ENCODE measurements at places on chromosomes 13 and 19.

- DNase-seq = peak; percentile 68
Observed at GRCh38 chr13:108155185-108156106, 59.9 kb downstream of the LIG4 start.

DNA sequence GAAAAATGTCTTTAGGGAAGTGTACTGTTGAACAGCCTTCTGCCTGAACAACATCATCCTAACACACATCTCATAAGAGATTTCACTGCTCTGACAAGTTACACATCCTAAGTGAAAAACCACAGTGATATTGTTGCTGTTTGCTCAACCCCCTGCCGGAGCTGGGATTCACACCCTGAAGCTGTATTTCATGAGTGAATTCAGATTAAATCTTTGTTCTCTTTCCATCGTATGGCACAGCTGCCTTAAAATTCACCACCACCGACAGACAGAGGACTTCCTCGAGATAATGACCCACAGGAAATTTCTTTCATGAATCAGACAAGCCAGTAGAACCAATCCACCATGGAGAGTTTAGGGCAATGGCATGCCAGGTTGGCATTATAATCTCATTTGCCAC lies 280.8 kb downstream of the DCT start:
- DNase-seq = no peak

DNA sequence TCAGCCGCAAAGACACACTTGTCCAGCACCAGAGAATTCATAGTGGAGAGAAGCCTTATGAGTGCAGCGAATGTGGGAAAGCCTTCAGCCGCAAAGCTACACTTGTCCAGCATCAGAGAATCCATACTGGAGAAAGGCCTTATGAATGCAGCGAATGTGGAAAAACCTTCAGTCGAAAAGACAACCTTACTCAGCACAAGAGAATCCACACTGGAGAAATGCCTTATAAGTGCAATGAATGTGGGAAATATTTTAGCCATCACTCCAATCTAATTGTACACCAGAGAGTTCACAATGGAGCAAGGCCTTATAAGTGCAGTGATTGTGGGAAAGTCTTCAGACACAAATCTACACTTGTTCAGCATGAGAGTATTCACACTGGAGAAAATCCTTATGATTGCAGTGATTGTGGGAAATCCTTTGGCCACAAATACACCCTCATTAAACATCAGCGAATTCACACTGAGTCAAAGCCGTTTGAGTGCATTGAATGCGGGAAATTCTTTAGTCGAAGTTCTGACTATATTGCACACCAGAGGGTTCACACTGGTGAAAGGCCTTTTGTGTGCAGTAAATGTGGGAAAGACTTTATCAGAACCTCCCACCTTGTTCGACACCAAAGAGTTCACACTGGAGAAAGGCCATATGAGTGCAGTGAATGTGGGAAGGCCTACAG lies 6.8 kb downstream of the ZNF134 start:
- DNase-seq = no peak

- no peak for DNase-seq
Observed at GRCh38 chr19:46761418-46761831, 15.2 kb upstream of the STRN4 start.

DNA sequence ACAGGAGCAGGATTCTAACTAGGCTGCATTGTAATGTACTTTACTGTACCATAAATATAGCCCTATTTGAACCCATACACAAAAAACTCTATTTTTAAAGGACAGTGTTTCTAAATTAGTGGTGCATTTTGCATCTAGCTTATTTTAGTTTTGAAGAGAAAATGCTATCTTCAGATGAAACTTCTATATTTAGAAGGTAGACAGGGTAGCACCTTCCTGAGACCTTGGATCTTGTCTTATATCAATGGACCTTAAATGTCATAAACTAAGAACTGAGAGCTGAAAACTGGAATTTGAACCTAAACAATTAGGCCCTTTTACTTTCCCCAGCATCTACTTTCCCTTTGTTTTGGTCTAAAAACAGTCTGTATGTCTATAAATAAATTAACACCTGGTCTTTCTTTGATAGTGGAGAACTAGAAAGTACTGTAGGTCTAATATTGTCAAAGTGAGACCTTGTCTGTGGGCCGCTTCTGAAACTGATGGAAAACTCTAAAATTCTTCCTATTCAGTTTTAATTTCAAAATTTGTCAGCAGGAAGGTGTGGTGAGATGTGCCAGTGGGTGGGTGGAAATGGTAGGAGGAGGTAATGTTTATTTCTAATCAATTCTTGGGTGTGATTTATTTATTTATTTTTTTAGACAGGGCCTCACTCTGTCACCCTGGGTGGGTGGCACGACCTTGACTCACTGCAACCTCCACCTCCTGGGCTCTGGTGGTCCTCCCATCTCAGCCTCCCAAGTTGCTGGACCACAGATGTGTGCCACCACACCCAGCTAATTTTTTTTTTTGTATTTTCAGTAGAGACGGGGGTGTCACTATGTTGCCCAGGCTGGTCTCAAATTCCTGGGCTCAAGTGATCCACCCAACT lies 10.1 kb downstream of the COG3 start:
- no peak for DNase-seq

GRCh38 chr19:40872209-40872608 lies 9.8 kb downstream of the CYP2A7 start:
- DNase-seq = no peak

DNA sequence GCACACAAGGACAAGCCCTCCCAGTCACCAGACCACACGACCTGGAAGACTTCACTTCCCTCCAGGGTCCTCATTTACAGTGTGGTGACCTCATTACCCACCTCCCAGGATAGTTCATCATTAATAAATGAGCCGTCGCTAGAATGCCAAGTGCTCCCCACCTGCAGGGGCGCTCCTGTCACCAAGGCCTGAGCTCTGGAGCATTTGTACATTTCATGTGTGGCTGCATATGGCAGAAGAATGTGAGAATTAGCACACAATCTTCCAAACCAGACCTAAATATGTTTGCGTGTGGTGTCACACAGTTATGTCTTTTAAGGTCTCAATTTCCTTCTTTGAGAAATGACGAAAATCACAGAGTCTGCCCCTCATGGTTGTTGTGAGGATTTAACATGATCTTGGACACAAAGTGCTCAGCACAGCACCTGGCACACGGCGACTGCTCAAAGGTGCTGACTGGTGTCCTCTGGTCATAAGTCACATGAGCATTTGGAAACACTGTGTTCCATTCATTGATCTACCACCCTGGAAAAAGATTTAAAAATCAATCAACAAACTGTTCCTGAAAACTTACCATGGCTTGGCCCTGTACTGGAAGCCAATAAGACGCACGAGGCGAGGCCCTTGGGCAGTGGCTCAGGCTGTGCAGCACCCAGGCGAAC lies 150.6 kb upstream of the SPACA7 start:
- DNase-seq = no peak

GRCh38 chr13:89163096-89163495 lies 1491.9 kb downstream of the SLITRK5 start:
- no peak for DNase-seq

- peak; percentile 74 for DNase-seq
Observed at GRCh38 chr19:2561895-2562294, 86.0 kb downstream of the GADD45B start.

DNA sequence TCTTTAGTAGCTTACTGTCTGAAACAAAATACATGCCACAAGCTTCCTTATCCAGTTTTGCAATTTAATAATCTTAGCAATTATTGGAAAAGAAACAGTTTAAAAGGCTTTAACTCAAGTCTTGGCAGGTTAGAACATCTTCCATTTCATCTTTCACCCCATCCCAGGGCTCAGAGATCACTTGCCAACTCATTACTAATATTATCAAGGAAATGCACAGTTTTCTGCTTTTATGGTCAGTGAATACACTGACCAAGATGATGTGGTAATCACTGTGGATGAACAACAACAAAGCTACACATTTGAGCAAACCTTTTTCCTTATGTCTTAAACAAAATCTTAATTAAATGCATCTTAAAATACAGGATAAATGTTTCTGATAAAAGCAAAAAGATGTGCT lies 48.0 kb upstream of the ITM2B start:
- no peak for DNase-seq

- DNase-seq = no peak
Observed at GRCh38 chr19:10744801-10745293, 27.0 kb downstream of the DNM2 start.

- peak; percentile 56 for DNase-seq
Observed at GRCh38 chr19:289651-290371, 1.4 kb downstream of the PLPP2 start.

All from activated CD4-positive, alpha-beta T cell treated with anti-CD3 and anti-CD28 coated beads for 48 hours (primary cell).